A549 treated with RU486 at 1 μM for 4 hours (cell line): ENCODE measurements at places on chromosomes 2 and 18. TPM values are rescaled to one million over a fixed set of nuclear protein-coding genes. Genes with fewer than 3 reads are reported as not detected.

ACADL gene
- 0.09 to 0.18 TPM in 2 of 5 replicates, not detected in the others for total RNA-seq

TCF4 gene
- 1.8 to 2.5 TPM (median 2.0 TPM) in 5 replicates for total RNA-seq

RGPD8 gene
- 1.6 to 4.4 TPM (median 3.5 TPM) in 5 replicates for total RNA-seq

OSR1 gene
- total RNA-seq = 5.1 to 8.3 TPM (median 6.0 TPM) in 5 replicates

MBP gene
- 21.6 to 27.5 TPM (median 24.5 TPM) in 5 replicates for total RNA-seq

CHN1 gene
- 15.0 to 20.7 TPM (median 19.1 TPM) in 5 replicates for total RNA-seq

LYG2 gene
- 0.17 TPM in 1 of 5 replicates, not detected in the others for total RNA-seq

GALNT5 gene
- total RNA-seq = 2.1 to 2.8 TPM (median 2.5 TPM) in 5 replicates

CDH7 gene
- 0.05 TPM in 1 of 5 replicates, not detected in the others for total RNA-seq

SLC5A6 gene
- 64.9 to 70.5 TPM (median 69.7 TPM) in 5 replicates for total RNA-seq

C1QL2 gene
- total RNA-seq = 0.07 to 0.15 TPM (median 0.11 TPM) in 4 of 5 replicates, not detected in the other

TLX2 gene
- total RNA-seq = 0.22 to 0.45 TPM (median 0.34 TPM) in 5 replicates

SLC19A3 gene
- total RNA-seq = 2.3 to 3.2 TPM (median 3.1 TPM) in 5 replicates

MEP1B gene
- total RNA-seq = 0.06 TPM in 1 of 5 replicates, not detected in the others

TMEM178A gene
- 0.10 to 0.20 TPM (median 0.15 TPM) in 3 of 5 replicates, not detected in the others for total RNA-seq

GRHL1 gene
- 0.73 to 2.7 TPM (median 1.2 TPM) in 5 replicates for total RNA-seq

GCG gene
- not detected in 5 replicates for total RNA-seq

MPP4 gene
- total RNA-seq = 0.23 TPM in 1 of 5 replicates, not detected in the others

WDR33 gene
- total RNA-seq = 20.7 to 23.4 TPM (median 22.6 TPM) in 5 replicates

RAX gene
- total RNA-seq = not detected in 5 replicates
